ENCODE measurements at places on chromosomes 2 and 18. TPM values are rescaled to one million over a fixed set of nuclear protein-coding genes. Genes with fewer than 3 reads are reported as not detected.
A peak's percentile ranks its signal among the peaks of the same experiment; 100 is the strongest.

KCNIP3 gene
- total RNA-seq = 2.7 TPM

XIRP2 gene
- 380 TPM for total RNA-seq

UGT1A9 gene
- total RNA-seq = not detected

OBSL1 gene
- 181 TPM for total RNA-seq

KIF1A gene
- total RNA-seq = 2.9 TPM

BMP10 gene
- not detected for total RNA-seq

C2orf42 gene
- 6.2 TPM for total RNA-seq

RGPD3 gene
- total RNA-seq = not detected

NOSTRIN gene
- total RNA-seq = 8.7 TPM

- DNase-seq = no peak
- no peak overlapping the region for H3K27ac ChIP-seq
- H3K4me1 ChIP-seq = peaks cover 10% of the 10 kb centered on the region
- no peak overlapping the region for H3K4me3 ChIP-seq
These were observed 11.9 kb downstream of the ATG4B start for GRCh38 chr2:241649404-241649803.

DNA sequence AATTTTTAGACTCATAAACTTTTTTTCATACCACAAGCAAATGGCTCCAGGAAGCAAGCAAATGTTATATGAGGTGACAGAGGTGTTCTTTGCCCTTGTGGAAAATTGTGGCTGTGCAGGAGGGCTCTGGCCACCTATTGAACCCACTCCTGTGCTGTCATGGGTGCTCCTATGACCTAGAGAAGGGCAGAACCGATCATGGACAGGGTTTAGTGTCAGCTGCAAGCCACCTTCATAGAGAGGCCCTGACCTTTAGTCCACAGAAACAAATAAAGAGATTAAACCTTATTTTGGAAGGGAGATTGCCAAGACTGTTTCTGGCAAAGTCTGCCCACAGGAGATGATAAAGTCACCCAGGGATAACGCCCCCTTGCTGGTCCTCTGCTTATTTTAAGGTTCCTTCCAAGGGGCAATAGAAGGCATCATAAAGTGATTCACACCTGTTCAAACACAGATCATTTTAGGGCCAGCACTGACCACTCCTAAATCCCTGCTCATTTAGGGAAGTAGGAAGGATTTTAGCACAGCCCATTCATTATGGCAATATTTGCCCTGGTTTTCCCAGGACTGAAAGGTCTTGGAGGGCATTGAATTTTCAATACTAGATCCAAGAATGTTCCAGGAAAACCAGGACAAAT, 26.1 kb upstream of the STAT4 start:
- no peaks in the 10 kb centered on the region for H3K4me1 ChIP-seq
- H3K27ac ChIP-seq = no peak overlapping the region
- no peak for DNase-seq
- H3K4me3 ChIP-seq = no peak overlapping the region
- H3K36me3 ChIP-seq = no peaks in the 10 kb centered on the region

DNA sequence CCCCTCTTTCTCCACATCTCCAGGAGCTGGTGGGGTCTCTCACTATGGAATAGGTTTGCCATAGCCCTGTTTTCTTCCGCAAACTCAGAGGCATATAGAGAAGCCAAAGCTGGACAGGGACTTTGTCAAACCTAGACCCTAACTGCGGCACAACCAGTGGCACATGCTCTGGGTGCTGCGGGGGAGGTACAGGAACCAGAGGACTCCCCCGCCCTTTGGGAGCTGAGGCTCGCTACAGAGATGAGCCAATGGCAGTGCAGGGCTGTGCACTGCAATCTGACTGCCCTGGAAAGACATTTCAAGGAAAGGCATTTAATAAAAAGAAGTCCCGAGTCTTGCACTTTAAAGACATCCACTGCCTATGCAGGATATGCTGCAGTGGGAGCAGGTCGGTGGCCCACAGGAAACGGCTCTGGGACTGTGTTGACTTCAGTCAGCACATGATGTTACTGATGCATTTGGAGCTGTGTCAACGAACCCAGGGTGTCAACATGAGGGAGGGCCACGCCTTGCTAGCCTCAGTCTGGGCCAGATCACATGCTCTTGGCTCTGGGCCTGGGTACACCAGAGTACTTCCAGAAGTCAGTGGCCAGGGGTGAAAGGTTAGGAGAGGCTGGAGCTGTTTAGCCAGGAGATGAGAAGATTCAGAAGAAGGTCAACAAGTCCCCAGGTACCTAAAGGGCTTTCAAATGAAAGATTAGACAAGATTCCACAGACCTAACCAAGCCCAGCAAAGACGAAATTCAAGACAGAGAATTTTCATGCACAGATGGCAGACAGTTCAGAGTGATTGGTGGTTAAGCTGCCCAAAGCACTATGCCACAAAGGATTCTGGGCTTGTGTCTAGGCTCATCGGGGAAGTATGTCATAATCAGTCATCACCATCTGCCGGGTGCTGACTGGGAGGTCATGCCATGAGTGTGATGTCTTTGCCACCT, 8.2 kb downstream of the SLC35F6 start:
- H3K4me1 ChIP-seq = peaks cover 59% of the 10 kb centered on the region
- DNase-seq = peak; percentile 92
- H3K27ac ChIP-seq = peak overlapping the region; percentile 81
- H3K27me3 ChIP-seq = no peaks in the 10 kb centered on the region

DNA sequence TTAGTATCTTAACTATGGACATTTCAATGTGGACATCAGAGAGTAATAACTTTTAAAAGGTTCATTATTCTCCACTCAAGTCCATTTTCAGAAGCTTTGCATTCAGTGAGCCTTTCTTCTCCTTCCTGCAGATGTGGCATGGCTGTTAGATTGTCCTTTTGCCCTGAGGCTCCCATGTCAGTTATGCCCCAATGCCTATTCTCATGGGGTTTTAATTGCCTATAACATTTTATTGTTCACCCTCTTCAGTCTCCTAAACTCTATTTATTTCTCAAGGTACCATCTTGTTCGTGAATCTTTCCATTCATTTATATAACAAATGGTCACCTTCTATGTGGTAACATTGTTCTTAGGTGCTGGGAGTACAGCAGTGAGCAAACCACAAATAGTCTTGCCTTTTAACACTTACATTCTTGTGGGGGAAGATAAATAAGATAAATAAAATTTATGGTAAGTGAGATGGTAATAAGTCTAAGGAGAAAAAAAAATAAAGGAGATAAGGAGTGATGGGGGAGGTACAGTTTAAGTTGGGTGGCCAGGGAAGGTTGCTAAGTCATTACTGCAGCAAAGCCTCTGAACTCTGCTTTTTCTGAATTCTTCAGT, 277.9 kb upstream of the SIX3 start:
- no peak for DNase-seq
- no peak overlapping the region for H3K4me3 ChIP-seq
- H3K4me1 ChIP-seq = no peaks in the 10 kb centered on the region
- H3K27me3 ChIP-seq = no peaks in the 10 kb centered on the region
- no peak overlapping the region for H3K27ac ChIP-seq

DNA sequence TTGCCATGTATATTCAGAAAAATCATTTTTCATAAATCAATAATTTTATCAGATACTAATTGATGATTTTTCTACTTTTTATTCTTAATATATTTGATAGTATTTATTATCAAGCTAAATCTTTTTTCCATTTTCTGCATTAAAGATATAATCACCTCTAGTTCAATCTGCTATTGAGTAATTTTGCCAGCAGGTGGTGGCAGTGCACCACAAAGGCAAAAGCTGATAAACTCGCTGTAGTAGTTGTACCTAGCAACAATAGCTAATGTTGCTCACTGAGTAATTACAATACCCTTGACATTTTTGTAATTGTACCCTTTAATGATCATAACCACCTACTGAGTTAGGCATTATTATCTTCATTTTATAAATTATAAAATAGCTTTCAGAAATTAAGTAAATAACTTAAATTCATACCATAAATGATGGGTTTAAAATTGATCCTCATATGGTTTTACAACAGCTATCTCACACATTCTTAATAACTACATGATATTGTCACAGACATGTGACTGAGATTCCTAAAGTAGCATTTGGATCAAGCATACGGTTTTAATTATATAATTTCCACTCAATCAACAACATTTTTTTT, 52.0 kb upstream of the CALCRL start:
- H3K4me1 ChIP-seq = no peaks in the 10 kb centered on the region
- peak; percentile 41 for DNase-seq
- H3K4me3 ChIP-seq = no peak overlapping the region
- H3K27me3 ChIP-seq = no peaks in the 10 kb centered on the region
- peaks cover 4% of the 10 kb centered on the region for H3K36me3 ChIP-seq

- no peak for DNase-seq
- H3K27ac ChIP-seq = no peak overlapping the region
- no peak overlapping the region for H3K4me3 ChIP-seq
- H3K27me3 ChIP-seq = no peaks in the 10 kb centered on the region
These were observed 201.8 kb downstream of the EPHA4 start for GRCh38 chr2:221370076-221370856.

DNA sequence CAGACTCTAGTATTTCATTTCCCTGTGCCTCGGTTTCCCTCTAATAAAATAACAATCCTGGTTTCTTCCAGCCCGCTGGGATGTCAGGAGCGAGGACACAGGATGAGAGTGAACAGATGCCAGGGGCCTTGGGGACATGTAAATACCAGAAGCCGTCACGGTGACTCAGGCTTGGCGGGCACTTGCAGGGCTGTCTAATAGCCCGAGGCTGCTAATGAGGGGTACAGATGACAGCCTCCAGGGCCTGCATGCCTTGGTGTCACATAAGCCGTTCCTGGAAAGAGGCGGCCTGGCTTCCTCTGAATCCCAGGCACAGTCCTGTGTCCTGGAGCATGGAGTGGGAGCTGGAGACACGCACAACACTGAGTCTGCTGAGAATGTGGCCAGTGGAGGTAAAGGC, 28.2 kb downstream of the HS1BP3 start:
- peaks cover 60% of the 10 kb centered on the region for H3K4me1 ChIP-seq
- no peak overlapping the region for H3K4me3 ChIP-seq
- peak overlapping the region; percentile 98 for H3K27ac ChIP-seq
- H3K27me3 ChIP-seq = no peaks in the 10 kb centered on the region
- H3K36me3 ChIP-seq = no peaks in the 10 kb centered on the region

DNA sequence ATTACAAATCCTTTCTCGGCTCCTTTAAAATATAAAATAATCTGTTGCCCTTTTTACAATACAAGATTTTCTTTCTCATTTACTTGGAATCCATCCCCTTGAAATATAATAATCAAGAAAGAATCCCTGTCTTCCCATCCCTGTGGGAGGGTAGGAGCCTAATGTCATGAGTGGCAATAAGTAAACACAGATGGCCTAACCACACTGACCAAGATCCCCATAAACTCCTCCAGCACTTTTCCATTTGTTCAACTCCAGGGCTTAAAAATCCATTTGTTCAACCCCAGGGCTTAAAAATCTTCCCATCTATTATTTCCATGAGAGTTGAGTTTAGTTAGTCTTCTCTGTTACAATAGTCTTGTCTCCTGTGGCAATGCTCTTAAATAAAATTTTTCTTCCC, 297.6 kb downstream of the CDH7 start:
- no peak for DNase-seq
- no peak overlapping the region for H3K27ac ChIP-seq
- H3K27me3 ChIP-seq = no peaks in the 10 kb centered on the region
- H3K36me3 ChIP-seq = no peaks in the 10 kb centered on the region

DNA sequence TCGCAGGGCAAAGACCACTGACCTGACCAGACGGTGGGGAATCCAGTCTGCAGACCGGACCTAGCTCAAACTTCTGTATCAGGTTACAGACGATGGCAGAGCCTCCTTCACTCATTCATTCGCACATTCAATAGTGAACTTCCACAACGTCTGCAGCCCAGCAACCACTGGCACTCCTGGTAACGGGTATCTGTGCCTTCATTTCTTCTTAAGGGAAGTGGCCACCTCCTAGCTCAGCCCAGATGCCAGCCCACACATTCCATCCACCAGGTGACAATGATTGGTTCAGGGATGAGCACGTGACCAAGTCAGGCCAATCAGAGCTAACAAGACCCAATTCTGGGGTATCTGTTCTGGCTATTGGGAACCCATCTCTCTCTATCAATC, 15.9 kb upstream of the ARMC9 start:
- no peak overlapping the region for H3K4me3 ChIP-seq
- peak overlapping the region; percentile 63 for H3K27ac ChIP-seq
- H3K4me1 ChIP-seq = peaks cover 5% of the 10 kb centered on the region

- H3K27ac ChIP-seq = no peak overlapping the region
- H3K27me3 ChIP-seq = no peaks in the 10 kb centered on the region
- DNase-seq = no peak
- peaks cover 2% of the 10 kb centered on the region for H3K4me1 ChIP-seq
These were observed 44.2 kb downstream of the MRPS9 start for GRCh38 chr2:105082107-105082506.

DNA sequence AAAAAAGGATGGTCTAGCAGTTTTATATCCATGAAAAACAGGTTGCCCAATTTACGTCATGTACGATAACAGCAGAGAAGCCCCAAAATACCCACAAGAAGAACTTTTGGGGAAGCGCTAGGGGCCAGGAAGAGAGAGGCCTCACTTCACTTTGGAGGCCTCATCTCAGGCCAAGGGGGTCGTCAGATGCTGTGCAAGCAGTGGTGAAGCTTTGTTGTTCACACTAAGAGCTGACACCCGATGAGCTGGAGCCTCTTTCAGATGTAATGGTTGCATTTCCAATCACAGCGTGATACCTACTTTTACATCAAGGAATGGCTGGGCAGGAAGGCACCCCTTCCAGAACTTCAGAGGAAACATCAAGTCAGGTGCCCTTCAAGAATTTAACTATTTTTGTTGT, 242.3 kb upstream of the PXDN start:
- H3K27me3 ChIP-seq = no peaks in the 10 kb centered on the region
- no peak overlapping the region for H3K4me3 ChIP-seq
- H3K27ac ChIP-seq = no peak overlapping the region

GRCh38 chr2:192072261-192072660, 122.5 kb downstream of the TMEFF2 start:
- H3K27me3 ChIP-seq = no peaks in the 10 kb centered on the region
- no peaks in the 10 kb centered on the region for H3K36me3 ChIP-seq
- H3K4me1 ChIP-seq = no peaks in the 10 kb centered on the region
- no peak overlapping the region for H3K4me3 ChIP-seq
- no peak overlapping the region for H3K27ac ChIP-seq
- no peak for DNase-seq

All from heart left ventricle (tissue), 16 donors.